ENCODE measurements at places on chromosomes 4 and X. TPM values are rescaled to one million over a fixed set of nuclear protein-coding genes. Genes with fewer than 3 reads are reported as not detected.
A peak's percentile ranks its signal among the peaks of the same experiment; 100 is the strongest.

The DACH2 gene
- not detected for total RNA-seq

The SPANXA2 gene
- total RNA-seq: not detected

DNA sequence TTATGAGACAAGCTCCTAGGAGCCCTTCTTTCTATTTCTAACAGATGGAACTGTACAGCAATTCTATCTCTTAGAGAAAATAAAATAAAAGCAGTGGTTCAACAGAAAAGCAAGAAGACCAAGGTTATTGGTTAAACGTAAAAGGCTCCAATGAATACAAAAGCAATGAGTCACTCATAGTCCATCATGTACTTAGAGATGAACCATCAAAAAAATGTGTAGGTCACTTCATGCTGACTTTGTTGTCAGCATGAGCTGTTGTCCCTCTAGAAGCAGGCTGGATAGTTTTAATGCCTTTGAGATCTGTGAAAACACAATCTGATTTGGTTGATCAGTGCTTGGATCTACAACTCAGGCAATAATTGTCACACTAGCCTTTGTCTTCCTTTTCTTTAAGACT lies 378.6 kb upstream of the ANXA10 start:
- H3K4me3 ChIP-seq: no peak overlapping the region
- no peak for DNase-seq
- no peaks in the 10 kb centered on the region for H3K36me3 ChIP-seq
- no peak overlapping the region for H3K27ac ChIP-seq

- H3K4me3 ChIP-seq: no peak overlapping the region
- no peak for DNase-seq
- peaks cover 27% of the 10 kb centered on the region for H3K4me1 ChIP-seq
- H3K36me3 ChIP-seq: no peaks in the 10 kb centered on the region
These were observed 83.7 kb downstream of the HTRA3 start for GRCh38 chr4:8353158-8353669.

- H3K4me3 ChIP-seq: no peak overlapping the region
- H3K27ac ChIP-seq: no peak overlapping the region
- H3K27me3 ChIP-seq: no peaks in the 10 kb centered on the region
- H3K36me3 ChIP-seq: no peaks in the 10 kb centered on the region
- no peaks in the 10 kb centered on the region for H3K4me1 ChIP-seq
These were observed 529.3 kb upstream of the SLIT2 start for GRCh38 chr4:19722404-19722803.

DNA sequence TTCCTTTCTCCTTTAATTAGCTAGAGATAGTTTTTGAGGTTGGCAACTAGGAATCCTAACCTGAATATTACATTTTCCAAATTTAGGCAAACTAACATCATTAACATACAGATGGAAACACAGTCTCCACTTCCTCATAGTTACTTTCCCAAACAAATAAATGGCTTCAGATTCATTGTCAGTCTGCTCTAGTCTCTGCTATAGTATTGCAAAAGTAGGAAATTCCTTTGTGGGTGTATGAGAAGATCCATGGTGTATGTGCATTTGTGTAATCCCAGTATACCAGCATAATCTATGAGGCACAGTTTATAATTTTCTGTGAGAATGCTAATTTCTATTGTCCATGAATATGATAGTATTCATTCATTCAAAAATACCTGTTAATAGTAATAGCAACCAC lies 3.0 kb upstream of the NDP start:
- no peak overlapping the region for H3K27ac ChIP-seq
- H3K27me3 ChIP-seq: no peaks in the 10 kb centered on the region
- no peaks in the 10 kb centered on the region for H3K36me3 ChIP-seq
- DNase-seq: no peak

GRCh38 chr4:140186651-140187315 lies 32.8 kb upstream of the MAML3 start:
- H3K27ac ChIP-seq: no peak overlapping the region
- no peaks in the 10 kb centered on the region for H3K36me3 ChIP-seq
- H3K4me1 ChIP-seq: no peaks in the 10 kb centered on the region
- no peak overlapping the region for H3K4me3 ChIP-seq

DNA sequence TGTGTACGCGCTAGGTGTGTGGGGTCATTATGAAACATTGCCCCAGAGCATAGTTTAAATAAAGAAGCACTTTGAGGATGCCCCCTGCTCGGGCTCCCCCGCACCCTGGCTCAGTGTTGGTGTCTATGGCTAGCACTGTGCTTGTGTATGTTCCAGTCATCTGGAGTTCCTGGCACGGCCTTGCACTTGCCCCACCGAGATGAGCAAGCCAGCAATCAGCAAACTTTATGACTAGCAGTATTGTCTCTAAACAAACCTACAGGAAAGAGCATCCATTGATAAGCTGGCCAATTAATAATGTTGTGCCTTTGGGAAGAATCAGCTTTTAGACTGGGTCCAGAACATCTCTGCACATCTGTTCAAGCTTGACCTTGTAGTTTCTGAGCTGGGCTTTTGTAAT lies 707 bp upstream of the SHROOM4 start:
- H3K4me3 ChIP-seq: peak overlapping the region; percentile 57
- no peaks in the 10 kb centered on the region for H3K4me1 ChIP-seq
- H3K36me3 ChIP-seq: no peaks in the 10 kb centered on the region
- no peaks in the 10 kb centered on the region for H3K27me3 ChIP-seq
- no peak for DNase-seq

DNA sequence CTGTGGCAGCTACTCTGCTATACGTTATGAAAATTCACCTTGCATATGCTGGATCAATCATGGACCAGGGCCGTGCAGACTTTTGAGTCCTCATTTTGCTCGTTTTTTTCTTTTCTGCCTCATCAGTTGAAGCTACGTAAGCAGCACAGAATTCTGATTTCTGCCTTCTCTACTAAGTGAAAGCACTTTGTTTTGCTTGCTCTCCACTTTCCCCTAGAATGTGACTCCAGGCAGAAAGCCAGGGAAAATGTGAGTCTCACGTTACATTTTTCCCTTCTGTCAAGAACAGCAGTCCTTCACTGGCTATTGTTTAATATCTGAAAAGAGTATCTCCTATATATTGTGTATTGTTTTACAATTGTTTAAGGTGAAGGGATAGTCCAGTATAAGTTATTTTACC lies 1840.1 kb downstream of the PCDH7 start:
- no peaks in the 10 kb centered on the region for H3K36me3 ChIP-seq
- H3K4me1 ChIP-seq: no peaks in the 10 kb centered on the region
- no peak overlapping the region for H3K27ac ChIP-seq
- no peak for DNase-seq

GRCh38 chr4:142952821-142953580 lies 106.9 kb upstream of the INPP4B start:
- H3K4me1 ChIP-seq: no peaks in the 10 kb centered on the region
- H3K27me3 ChIP-seq: no peaks in the 10 kb centered on the region

DNA sequence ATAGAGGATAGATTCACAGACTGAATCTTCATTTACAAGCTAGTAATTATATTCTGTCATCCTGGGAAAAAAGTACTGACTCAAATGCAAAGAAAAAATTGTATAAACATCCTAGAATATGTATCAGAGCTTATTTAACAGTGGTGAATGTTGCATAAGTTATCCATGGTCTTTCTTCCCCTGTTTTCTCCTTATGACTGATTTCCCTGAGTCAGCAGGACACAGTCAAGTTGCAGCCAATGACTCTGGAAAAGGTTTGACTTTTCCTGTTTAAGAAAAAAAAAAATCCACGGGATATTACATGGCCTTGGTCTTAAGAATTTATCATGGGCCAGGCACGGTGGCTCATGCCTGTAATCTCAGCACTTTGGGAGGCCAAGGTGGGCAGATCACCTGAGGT lies 36.5 kb downstream of the INPP4B start:
- H3K4me3 ChIP-seq: no peak overlapping the region
- no peaks in the 10 kb centered on the region for H3K36me3 ChIP-seq
- no peaks in the 10 kb centered on the region for H3K4me1 ChIP-seq

DNA sequence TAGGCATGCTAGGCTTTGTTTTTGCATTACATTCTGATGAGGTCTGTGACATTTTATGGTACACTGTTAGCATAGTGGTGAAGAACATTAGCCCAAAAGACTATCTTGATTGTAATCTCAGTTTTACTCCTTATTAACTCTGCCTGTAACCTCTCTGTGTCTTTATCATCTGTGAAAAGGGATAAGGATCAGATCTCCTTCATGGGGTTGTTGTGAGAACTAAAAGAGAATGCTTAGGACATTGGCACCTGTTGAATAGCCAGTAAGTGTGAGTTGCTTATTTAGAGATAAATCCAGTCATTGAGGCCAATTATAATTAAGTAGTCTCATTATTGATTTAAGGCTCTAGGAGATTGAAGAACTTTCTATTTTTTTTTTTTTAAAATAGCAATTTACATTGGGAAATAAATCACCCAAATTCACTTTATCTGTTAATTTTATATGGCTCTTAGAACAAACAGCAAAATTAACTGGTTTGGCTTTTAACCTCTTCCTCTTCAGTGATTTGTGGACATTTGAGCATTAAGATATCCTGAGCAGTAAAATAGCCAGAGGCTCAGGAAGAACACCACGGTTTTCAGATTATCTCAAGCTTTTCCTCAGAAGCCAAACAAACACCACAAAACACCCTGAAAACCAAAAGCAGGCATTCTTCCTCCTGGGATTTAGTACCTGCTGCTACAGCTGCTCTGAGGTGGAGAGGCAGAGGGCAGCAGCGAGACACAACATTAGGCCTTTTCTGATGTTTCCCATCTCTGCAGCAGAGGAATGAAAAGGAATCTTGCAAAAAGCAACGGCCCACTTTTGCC lies 192.9 kb downstream of the ARHGAP10 start:
- no peaks in the 10 kb centered on the region for H3K4me1 ChIP-seq
- H3K27ac ChIP-seq: no peak overlapping the region
- H3K4me3 ChIP-seq: no peak overlapping the region
- no peaks in the 10 kb centered on the region for H3K27me3 ChIP-seq

- no peak overlapping the region for H3K27ac ChIP-seq
- no peaks in the 10 kb centered on the region for H3K36me3 ChIP-seq
- H3K27me3 ChIP-seq: no peaks in the 10 kb centered on the region
- H3K4me1 ChIP-seq: no peaks in the 10 kb centered on the region
These were observed 104.9 kb upstream of the TNIP3 start for GRCh38 chr4:121269001-121269400.

DNA sequence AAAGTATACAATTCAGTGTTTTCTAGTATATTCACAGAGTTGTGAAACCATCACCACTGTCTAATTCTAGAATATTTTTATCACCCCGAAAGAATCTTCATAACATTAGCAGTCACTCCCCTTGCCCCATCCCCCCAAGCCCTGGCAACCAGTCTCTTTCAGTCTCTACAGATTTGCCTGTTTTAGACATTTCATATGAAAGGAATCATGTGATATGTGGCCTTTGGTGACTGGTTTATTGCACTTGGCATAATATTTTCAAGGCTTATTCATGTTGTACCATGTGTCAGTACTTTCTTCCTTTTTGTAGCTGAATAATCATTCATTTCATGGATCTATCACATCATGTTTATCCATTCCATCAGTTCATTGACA lies 371.7 kb downstream of the AFF2 start:
- no peak overlapping the region for H3K27ac ChIP-seq
- H3K4me3 ChIP-seq: no peak overlapping the region
- DNase-seq: no peak
- H3K36me3 ChIP-seq: no peaks in the 10 kb centered on the region

DNA sequence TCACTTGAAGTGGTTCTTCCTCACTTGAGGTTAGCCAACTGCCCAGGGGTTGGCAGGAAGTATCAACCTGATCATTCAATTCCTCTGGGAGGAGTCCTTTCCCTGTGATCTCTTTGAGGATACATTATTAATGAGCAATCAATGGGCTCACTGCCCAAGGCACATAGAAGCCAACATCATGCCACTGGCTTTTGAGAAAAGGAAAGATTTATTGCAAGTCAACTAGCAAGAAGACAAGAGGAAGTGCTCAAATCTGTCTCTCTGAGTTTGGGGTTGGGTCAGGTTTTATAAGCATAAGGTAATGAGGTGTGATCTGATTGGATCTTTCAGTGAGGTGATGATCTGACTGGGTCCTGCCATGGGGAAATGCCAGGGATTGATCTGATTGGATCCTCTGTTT lies 39.6 kb downstream of the FGFBP1 start:
- H3K27ac ChIP-seq: no peak overlapping the region
- no peaks in the 10 kb centered on the region for H3K27me3 ChIP-seq
- H3K36me3 ChIP-seq: no peaks in the 10 kb centered on the region
- no peak overlapping the region for H3K4me3 ChIP-seq
- DNase-seq: no peak

DNA sequence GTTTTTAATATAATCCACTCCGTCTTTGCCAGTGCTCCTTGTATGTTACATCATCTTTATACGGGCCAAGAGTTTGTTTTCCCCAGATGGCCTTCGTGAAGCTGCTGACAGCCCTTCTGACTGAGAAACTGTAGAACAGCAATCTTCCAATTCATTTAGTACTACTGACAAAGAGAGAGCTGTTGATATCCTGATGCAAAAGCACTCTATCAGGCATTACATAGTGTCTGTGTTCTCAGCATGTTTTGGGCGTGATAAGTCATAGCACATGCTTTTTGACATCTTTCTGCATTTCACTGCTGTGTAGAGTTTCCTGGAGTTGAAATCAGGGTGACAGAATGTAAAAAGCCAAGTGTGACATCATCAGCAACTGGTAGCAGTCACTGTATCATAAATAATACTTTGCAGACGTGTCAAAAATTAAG lies 746.3 kb upstream of the FAM241A start:
- no peaks in the 10 kb centered on the region for H3K36me3 ChIP-seq
- no peak overlapping the region for H3K4me3 ChIP-seq
- H3K4me1 ChIP-seq: no peaks in the 10 kb centered on the region
- no peak overlapping the region for H3K27ac ChIP-seq
- H3K27me3 ChIP-seq: no peaks in the 10 kb centered on the region
- no peak for DNase-seq

DNA sequence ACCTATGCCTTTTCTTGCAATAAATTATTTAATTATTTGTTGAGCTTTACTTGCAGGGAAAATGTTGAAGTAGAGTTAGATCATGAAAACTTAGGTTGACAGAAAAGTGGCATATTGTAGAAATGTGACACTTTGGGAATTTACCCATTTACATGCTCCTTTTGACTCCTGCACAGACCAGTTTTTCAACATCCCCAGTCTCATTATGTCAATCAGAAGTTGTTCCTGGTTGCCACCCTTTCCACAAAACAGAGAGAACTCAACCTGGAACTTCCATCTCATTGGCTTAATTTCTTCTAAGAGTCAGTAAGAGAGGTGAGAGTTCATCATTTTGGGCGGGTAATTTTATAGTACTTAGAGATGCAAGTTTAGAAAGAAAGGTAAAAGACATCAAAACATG lies 284.6 kb upstream of the ANKRD50 start:
- no peak overlapping the region for H3K27ac ChIP-seq
- H3K4me1 ChIP-seq: no peaks in the 10 kb centered on the region
- H3K4me3 ChIP-seq: no peak overlapping the region

DNA sequence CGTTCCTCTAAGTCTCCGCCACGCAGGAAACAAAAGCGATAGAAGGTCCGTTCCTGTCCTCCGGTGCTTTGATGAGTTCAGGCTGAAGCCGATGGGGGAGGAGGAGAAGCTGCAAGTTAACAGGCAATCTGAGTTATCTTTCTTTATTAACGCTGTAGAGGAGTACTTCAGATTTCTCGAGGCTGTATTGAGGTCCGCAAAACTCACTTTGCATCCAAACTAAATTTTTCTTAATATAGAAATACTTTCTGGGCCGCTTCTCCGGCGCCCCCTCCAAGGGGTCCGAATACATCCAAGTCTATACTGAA lies 395 bp upstream of the SOWAHB start:
- H3K36me3 ChIP-seq: no peaks in the 10 kb centered on the region
- peaks cover 3% of the 10 kb centered on the region for H3K27me3 ChIP-seq
- peaks cover 19% of the 10 kb centered on the region for H3K4me1 ChIP-seq
